ENCODE measurements at places on chromosomes 6 and 20. TPM values are rescaled to one million over a fixed set of nuclear protein-coding genes. Genes with fewer than 3 reads are reported as not detected.

Gene TMEM244
- not detected for total RNA-seq

Gene PTPN1
- total RNA-seq: 62.9 TPM

Gene LTB
- total RNA-seq: 136 TPM

Gene TP53INP2
- total RNA-seq: 2.3 TPM

Gene CRISP3
- total RNA-seq: not detected

Gene SALL4
- 0.28 TPM for total RNA-seq

Gene CST1
- total RNA-seq: not detected

Gene MAS1
- not detected for total RNA-seq

Gene LAMA2
- 0.64 TPM for total RNA-seq

Gene NTSR1
- not detected for total RNA-seq

Gene KIZ
- total RNA-seq: 9.3 TPM

Gene CRIP3
- 0.79 TPM for total RNA-seq

Gene RWDD2A
- total RNA-seq: 1.4 TPM

Gene DNMT3B
- total RNA-seq: 1.1 TPM

Gene LAMA5
- 2.1 TPM for total RNA-seq

Gene MYO6
- 0.14 TPM for total RNA-seq

Gene IL17F
- total RNA-seq: not detected

Gene PDE7B
- total RNA-seq: 16.0 TPM

Gene TRIM10
- 0.09 TPM for total RNA-seq

Gene PDE10A
- not detected for total RNA-seq

Gene FAM110A
- 13.3 TPM for total RNA-seq

Gene TNXB
- total RNA-seq: 3.3 TPM

Gene ARMC2
- total RNA-seq: 3.3 TPM

Gene ATP6V1G2
- total RNA-seq: 0.89 TPM

Gene SLPI
- total RNA-seq: not detected

Gene FKBP1C
- total RNA-seq: 3.6 TPM

Gene RFX6
- not detected for total RNA-seq

Gene SLC2A4RG
- 43.6 TPM for total RNA-seq

Gene DLL1
- 0.17 TPM for total RNA-seq

Gene C20orf204
- total RNA-seq: 5.5 TPM

Gene TFAP2B
- total RNA-seq: not detected

Gene ENPP4
- total RNA-seq: 6.0 TPM

Gene NFATC2
- total RNA-seq: 65.0 TPM

Gene HCK
- total RNA-seq: not detected

Gene CDH4
- total RNA-seq: not detected

Gene CTAGE9
- not detected for total RNA-seq

Gene KHDC1L
- not detected for total RNA-seq

Gene PTCHD4
- total RNA-seq: not detected

Gene BTN1A1
- not detected for total RNA-seq

Gene SPAG4
- 5.2 TPM for total RNA-seq

Gene BTNL2
- not detected for total RNA-seq

Gene SLC24A3
- total RNA-seq: not detected

Gene PKIB
- not detected for total RNA-seq

Gene TSBP1
- not detected for total RNA-seq

Gene MACROD2
- total RNA-seq: not detected

Gene SCGN
- not detected for total RNA-seq

Gene SLC17A2
- total RNA-seq: not detected

Gene PCNA
- 532 TPM for total RNA-seq

Gene SEL1L2
- total RNA-seq: not detected

Gene IRF4
- total RNA-seq: 831 TPM

Gene HRH3
- not detected for total RNA-seq

Gene MEP1A
- not detected for total RNA-seq

Gene EYA2
- total RNA-seq: not detected

Gene SMIM13
- 15.2 TPM for total RNA-seq

Gene ANKRD66
- not detected for total RNA-seq

Gene TAAR9
- not detected for total RNA-seq

Measured in activated CD4-positive, alpha-beta T cell treated with anti-CD3 and anti-CD28 coated beads, Interleukin-2, amount 10 ng/mL, durations not matched to agents 24 days and 14 days (primary cell).